ENCODE measurements at places on chromosomes 7 and 10.

DNA sequence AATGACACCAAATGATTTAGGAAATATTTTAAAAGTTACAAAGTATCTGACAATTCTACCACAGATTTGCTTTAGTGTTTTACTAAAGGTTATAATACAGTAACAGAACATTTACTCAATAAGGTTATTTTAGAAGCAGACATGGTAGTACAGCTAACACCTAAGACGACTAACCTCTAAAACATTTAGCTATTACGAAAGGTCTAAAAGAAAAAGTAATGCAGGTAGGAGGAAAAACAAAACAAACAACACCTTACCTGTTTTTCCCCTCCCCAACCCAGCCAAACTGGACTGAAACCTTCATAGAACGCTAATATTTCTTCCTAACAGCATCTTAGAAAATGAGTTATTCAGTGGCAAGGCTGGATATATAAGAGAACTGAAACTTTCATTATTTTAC, 111.3 kb downstream of the SNX13 start:
- DNase-seq: no peak

- no peak for DNase-seq
Observed at GRCh38 chr7:140586516-140586915, 54.1 kb downstream of the DENND2A start.

GRCh38 chr7:20299647-20300312, 30.9 kb upstream of the ITGB8 start:
- DNase-seq: no peak

DNA sequence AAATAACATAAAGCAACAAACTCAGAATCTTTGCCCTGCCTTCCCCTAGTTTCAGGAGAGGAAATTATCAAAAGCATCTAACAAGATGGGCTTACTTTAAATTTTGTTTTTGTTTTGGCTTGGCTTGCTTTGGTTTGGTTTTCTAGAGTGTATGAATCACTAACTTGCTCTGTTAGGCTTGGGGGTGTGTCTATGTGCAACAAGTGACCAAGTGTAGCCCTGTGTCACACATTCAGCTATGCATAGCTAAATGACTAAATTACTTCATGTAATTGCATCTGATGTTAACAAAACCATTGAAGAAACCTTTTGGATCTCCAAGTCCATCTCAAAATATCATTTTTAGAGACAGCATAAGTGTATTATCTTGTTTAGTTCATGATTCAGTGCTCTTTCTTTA, 251.0 kb downstream of the TFEC start:
- no peak for DNase-seq

GRCh38 chr7:27244488-27245123, 2.0 kb downstream of the EVX1 start:
- DNase-seq: no peak

- DNase-seq: no peak
Observed at GRCh38 chr10:44809647-44810046, 101.5 kb upstream of the TMEM72 start.

- no peak for DNase-seq
Observed at GRCh38 chr10:48332166-48332870, 25.8 kb downstream of the MAPK8 start.

- no peak for DNase-seq
Observed at GRCh38 chr10:51879238-51879637, 179.8 kb upstream of the CSTF2T start.

GRCh38 chr10:127018766-127019165, 113.5 kb downstream of the DOCK1 start:
- no peak for DNase-seq

GRCh38 chr10:74451127-74451829, 300.3 kb downstream of the ADK start:
- DNase-seq: no peak

DNA sequence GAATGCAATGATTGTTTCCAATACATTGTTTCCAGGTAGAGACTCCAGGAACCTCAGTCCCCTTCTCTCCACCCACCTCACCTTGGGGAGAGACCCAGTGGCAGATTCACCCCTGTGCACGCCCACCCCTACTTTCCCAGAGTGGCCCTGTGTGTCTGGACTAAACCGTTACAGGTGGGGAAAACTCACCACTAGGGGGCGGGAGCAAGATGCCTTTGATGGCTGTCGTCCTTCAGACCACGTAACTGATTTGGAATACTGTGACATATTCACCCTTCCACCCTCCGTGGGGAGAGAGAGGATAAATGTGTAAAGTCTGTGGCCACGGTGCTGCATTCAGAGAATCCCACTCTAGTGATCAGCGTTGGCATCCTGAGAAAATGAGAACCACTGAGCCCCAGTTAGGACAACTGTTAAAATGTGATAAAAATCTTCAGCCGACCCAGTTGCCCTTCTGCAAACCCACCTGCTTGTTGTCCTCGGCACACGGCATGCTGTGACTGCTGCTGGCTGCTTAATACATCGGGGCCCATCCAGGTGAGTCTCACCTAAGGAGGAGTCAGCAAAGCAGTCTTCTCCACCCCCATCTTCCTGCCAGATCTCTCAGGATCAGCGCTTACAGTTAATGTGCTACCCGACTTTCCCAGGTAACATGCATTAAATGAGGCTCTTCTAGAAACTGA, 41.5 kb upstream of the NMT2 start:
- DNase-seq: peak; percentile 83

DNA sequence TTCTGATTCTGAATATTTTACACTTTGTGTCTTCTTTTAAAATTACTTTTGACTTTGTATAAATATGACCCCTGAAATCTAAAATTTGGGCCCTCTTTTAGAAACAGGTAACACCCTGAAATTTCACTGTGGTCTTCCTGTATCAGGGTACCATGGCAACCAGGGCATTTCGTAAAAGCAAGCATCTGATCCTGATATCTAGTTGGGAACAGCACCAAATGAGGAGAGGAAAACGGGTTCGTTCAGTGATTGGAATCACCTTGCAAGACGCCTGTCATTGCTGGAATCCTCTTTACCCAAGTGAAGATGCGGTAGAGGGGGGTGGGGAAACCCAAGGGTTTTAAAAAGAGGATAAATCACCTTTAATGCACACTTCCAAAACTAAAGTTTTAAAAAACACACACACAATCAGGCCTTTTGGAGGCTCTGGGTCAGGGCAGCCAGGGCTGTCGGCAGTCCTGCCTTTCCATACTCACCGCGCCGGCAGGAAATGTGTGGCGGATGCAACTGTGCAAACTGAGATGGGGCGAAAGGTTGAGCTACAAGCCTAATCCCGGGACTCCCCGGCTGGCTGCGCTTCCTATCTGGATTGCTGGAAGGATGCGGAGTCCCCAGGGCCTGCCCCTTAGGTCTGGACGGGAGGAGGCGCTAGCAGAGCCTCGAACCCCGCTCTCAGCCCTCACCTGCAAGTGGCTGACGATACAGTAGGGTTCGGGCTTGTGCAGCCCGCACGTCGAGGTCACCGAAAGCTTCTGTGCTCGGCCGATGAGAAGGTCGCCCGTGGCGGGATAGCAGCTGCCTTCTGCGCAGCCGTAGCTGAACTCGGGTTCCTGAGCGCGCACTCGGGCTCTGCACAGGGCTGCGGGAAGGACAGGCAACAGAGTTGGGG, 1.8 kb downstream of the LAMB1 start:
- no peak for DNase-seq

DNA sequence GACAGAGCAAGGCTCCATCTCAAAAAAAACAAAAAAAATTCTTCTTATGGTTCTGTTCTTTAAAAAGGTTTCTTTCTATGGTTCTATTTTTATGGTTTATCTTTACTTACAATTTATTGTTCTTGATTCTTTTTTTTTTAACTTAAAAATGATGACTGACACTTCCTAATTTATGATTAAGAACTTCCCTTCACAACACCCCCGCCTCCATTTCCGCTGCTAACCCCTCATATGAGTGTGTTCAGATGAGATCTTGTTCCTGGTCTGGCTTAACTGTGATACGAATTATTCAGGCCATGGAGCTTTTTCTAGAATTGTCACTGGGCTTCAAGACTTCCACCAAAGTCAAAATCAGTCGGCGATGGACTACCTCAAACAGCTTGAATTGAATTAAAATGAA, 33.9 kb downstream of the PTER start:
- no peak for DNase-seq

DNA sequence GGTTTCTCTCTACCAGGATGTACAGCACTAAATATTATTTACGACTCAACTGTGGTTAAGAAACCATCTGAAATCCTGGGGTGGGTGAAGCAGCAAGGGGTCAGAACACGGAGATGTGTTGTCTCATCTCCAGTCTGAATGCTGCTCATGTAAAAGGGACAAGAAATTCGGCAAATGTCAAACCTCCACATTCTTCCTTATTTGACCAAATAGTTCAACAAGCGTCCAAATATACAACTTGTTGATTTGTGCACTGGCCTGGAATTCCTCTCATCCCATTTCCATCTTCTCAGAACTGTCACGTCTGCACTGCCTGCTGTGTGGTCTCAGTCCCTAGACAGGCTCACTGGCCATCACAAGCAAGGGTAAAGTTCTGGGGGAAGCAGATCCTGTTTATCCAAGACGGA, 520.0 kb downstream of the PARD3 start:
- no peak for DNase-seq

DNA sequence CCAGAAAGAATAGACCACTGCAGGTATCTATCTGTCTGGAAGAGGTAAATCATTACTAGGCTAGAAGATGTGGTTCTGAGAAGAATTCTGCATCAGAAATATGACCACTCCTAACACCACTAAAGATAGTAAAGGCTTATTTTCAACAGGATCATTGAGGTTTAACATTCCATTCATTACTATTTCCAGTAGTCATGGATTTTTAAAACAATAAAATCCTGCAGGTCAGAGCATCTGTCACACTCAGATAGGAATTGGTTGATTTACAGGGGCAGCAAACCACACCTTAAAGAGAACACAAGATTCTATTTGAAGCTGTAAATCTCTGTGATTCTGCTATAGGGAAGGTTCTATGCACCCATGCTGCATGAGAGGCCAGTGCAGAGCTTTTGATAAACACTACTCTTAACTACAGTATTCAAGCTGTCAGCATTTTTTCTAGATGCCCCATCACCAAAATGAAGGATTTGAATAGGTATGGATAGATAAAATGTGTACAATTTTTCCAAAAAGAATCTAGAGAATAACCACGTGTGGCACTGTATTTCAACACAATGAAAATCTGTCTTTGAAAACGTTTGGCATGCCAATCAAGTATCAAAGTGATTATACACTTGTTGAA, 14.6 kb downstream of the LRRC17 start:
- no peak for DNase-seq

DNA sequence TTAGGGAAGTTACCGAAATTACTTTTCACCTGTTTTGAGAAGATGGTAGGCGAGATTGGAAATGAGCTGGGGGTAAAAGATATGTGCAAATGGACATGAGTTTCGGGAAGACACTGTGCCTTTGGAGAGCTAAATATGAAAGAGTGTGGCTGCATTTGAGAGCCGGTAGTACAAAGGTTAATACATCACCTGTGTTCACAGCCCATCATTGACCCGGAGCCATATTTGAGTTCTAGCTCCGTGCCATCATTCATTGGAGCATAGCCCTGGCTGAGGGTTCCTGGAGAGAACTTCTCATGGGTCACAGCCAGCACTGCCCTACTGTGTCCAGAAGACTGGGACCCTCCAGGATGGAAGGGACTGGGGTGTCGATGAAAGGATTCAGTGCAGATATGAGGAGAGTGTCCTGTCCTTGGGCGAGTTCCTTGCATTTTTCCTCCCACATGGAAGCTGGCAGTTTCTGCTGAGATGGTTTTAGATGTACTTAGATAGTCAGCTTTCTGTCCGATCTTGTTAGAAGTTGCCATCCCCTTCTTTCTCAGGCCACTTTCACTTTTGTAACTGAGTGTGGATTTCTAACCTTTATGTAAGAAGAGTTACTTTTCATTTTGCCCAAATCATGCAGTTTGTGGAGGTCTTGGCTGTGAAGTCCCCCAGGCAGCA, 138.8 kb downstream of the JCAD start:
- no peak for DNase-seq

GRCh38 chr7:48398191-48398590, 226.9 kb downstream of the ABCA13 start:
- no peak for DNase-seq

DNA sequence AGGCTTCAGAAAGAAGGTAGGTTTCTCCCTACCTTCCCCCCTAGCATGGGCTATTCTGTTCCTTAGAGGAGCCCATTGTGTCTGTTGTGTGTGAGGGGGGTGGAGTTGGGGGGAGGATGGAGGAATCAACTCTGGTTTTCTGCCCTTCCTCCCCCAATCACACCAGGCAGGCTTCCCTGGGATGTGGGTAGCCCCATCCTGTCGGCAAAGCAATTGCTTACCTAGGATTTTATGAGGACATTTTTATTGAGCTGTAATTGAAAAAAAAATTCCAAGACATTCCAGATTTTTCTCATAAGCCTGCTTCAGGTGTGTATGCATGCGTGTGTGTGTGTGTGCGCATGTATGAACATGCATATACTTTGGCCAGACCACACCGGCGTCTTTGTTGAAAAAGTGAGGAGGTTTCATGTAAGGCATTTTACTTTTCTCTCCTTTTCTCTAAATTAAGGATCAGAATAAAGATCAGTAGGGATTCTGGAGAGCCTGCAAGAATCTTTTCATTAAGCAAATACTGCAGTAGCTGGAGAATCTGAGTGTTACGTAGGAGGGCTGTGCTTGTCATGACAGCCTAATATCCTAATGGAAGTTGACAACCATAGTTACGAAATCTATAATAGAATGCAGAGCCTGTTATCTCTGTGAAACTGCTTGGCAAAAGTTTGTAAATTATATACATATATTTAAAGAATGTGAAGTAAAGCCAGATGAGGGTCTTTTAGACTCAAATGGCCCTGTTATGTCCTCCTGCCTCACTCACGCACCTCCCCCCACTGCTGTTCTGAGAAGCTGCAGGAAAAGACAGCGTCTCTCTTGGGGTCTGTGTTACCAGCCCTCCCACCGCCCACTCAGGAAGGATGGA, 27.3 kb upstream of the SAMD8 start:
- DNase-seq: no peak

DNA sequence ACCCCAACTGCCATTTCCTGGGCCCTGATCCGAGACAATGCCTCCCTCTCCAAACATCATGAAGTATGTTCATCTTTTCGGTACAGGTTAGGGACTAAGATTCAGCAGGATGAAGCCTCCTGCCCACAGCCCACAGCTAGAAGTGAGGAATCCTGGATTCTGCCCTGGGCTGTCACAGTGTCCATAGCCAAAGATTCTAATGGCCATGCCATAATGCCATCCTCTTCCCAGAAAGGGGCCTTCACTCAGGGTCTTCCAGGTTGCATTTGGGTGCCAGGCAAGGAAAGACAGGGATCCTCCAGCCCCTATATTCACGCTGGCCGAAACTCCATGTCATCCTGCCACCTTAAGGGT, 15.7 kb upstream of the ZMIZ1 start:
- no peak for DNase-seq

- DNase-seq: no peak
Observed at GRCh38 chr7:140055833-140056232, 6.9 kb downstream of the PARP12 start.

DNA sequence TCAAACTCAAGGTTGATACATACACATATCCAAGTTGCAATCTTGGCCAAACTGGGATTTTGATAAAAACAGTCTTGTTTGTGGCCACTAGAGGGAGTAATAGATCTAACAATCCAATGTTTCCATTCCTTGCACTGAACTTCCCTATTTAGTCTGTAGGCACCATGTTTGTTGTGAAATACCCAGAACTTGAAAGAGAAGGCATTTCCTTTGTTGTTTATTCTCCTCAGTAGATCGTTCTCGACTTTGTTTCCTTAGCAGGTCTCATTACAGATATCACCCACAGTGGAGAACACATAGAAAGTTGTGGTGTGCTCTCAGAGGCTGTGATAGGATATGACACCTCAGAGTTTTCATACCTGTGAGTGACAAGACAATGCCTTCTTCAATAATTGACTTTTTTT, 70.3 kb upstream of the MXI1 start:
- no peak for DNase-seq

Measured in T-helper 9 cell (primary cell).